ENCODE measurements at places on chromosomes 1 and 21.

- no peak for DNase-seq
Measured at GRCh38 chr1:8914466-8914865, 31.2 kb upstream of the CA6 start.

DNA sequence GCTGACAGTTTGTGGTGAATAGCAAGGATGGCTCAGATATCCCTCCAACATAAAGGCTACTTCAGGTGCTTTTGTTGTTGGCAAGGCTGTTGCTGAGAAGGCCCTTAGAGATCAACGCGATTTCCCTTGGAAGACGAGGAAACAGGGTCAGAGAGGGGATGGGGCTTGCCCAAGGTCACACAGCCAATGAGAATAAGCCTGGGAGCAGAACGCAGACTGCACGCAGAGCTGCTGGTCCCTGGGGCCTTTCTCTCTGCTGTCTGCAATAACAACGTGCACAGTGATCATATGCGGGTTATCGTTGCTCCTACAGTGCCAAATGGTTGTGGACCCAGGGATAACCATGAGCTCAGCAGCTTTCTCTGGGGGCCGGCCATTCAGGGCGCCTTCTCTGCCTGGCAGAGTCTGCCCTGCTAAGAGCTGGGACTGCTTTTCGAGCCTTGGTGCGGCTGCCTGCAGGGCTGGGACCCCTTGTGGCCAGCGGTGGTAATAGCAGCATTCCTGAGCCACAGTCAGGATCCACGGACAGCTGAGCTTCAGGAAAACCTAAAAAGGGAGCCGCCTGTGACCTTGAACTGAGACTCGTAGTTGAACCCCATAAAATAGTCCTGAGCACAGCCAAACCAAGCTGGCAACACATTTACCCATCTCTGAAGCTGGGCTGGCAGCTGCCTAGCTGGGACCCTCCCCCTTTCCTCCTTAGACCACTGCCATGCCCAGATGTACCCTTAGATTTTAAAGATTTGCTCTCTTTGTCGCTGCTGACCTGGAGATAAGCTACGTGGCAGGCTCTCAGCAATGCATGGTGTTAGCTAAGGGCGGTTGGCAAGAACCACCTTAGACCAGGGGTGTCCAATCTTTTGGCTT lies 39.8 kb downstream of the HTR6 start:
- no peak for DNase-seq

GRCh38 chr1:154241703-154242351 lies 21.1 kb downstream of the UBAP2L start:
- no peak for DNase-seq

DNA sequence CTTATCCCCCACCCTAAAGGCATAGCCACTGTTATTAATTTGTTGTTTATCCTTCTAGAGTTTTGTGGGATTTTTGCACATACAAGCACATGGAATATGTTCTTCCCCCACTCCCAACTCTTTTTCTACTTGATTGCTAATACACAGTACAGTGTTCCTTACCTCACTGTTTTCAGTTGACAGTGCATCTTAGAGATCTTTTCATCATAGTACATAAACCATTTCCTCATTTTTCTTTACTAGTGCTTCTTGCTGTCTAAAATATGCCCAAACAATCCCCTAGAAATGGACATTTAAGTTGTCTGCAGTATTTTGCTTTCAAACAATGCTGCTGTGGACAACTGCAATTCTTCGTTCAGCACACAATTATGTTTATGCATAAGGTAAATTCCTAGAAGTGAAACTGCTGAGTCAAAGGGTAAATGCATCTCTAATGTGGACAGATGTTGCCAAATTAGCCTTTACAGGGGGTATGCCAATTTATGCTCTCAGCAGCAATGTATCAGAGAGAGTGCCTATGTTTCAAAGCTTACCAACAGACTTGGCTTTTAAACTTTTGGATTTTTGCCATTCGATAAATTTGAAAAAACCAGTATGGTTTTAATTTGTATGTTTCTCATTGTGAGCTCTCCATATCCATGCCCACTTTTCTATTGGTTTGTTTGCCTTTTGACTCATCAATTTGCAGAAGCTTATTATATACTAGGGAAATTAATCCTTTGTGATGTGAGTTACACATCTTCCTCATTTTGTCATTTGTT lies 132.6 kb downstream of the MRPS6 start:
- DNase-seq = no peak

DNA sequence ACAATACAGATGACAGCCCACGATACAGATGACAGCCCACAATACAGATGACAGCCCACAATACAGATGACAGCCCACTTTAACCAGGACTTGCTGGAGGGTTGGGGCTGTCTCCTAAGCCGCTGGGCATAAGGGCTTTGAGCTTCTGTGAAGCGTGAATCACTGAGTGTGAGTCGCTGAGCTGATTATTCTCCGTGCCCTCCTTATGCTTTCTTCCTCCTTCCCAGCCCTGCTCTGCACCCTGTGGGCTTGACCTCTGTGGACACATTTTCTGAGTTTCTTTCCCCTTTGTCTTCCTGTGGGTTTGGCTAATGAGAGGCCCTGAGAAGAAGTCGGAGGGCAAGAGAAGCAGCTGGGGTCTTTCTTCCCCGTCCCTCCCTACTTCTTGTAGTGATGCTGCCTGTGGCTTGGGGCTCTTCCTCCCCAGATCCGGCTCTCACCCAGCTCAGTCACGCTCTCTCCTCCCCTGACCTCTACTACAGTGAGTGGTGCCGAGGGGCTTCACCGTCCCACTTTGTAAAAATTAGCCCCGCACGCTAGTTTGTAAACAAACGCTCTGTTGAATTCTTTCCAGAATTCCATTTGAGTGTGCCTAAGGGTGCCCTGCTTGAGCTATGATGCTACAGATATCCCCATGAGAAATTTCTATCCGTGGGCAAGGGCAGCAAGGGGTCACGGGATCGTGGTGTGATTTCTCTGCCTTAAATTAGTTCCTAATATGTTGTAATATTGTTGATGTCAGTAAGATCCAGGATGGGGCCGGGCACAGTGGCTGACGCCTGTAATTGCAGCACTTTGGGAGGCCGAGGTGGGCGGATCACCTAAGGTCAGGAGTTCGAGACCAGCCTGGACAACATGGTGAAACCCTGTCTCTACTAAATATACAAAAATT lies 46.4 kb upstream of the SOD1 start:
- DNase-seq = no peak

GRCh38 chr1:23801338-23801748 lies 789 bp upstream of the GALE start:
- DNase-seq = no peak

- DNase-seq = no peak
Measured at GRCh38 chr1:14835725-14836124, 237.2 kb downstream of the KAZN start.

DNA sequence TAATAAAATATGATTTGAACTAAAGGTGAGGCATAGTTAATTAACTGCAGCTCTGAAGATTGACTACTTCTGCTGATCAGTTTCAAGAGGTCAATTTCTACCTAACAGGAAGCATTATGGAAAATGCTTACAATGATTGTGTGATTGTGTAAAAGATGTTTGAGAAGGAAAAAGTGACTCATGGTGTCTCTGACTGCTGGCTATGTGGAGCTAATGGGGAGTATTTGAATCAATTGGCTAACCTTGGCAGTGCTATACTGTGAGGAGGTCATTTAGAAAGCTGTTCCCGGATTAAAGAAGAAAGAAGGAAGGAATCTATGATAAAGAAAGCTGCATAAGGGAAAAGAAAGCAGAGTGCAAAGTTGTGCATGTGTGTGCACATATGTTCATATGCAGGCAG lies 376.5 kb downstream of the ADGRL2 start:
- DNase-seq = no peak

DNA sequence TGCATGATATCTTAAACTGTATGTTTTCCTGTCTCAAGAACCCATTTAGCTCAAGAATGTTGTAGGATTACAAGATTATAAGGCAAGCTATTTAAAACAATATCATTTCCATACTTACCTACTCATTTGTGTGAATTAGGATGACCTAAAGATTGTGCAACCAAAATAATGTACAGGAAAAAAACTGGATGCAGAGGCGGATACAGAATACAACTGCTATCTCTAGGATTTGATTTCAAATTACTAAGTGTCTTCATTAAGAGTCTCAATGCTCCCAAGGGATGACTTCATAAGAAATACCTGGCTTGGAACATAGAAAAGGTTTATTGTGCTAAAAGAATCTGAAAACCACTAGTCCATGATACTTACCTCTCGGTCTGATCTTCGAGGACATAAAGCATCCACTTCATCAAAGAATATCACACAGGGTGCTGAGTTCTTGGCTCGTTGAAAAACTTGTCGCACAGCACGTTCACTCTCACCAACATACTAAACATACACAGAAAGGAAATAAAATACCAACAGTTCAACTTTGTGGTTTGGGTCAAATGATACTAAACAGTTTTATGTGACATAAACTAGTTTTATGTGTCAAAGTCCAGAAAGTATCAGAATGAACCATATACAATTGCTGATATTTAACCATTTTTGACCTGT lies 54.9 kb downstream of the NVL start:
- DNase-seq = no peak

- DNase-seq = no peak
Measured at GRCh38 chr1:210001751-210002150, 63.7 kb downstream of the SYT14 start.

DNA sequence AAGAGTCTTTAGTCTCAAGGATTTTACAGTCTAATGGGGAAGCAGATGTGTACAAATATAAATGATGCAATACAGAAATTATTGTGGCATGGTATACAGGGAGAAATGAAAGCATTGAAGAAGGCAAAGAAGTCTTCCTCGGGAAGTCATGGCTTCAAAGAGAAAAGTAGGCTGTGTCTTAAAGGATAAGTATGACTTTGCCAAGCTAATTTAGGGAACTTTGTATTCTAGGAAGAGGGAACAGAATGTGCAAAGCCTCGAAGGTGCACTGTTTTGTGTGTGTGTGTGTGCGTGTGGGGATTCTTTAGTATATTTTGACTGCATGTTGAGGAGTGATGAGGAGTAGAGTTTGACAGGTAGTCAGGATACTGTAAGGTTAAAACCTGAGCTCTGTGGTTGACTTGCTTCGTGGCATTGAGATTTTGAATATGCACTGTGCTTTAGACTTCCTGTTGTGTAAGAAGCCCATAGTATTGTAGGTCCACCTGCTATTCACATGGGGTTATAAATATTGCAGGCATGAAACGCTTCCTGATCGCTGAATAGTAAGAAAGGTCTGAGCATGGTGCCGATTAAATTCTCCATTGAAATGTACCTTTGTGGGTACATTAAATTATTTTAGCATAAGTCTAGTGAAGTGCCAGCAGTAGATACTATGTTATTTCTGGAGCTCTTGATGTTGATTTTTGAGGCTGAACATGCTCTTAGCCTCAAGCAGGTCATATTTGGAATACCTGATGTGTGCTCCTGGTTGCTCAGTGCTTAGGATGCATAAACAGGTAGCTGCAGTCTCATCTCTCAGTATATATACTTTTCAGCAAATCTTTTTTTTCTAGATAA lies 8.0 kb downstream of the SMAP2 start:
- peak; percentile 44 for DNase-seq

- no peak for DNase-seq
Measured at GRCh38 chr1:192363177-192363576, 46.4 kb downstream of the RGS21 start.

DNA sequence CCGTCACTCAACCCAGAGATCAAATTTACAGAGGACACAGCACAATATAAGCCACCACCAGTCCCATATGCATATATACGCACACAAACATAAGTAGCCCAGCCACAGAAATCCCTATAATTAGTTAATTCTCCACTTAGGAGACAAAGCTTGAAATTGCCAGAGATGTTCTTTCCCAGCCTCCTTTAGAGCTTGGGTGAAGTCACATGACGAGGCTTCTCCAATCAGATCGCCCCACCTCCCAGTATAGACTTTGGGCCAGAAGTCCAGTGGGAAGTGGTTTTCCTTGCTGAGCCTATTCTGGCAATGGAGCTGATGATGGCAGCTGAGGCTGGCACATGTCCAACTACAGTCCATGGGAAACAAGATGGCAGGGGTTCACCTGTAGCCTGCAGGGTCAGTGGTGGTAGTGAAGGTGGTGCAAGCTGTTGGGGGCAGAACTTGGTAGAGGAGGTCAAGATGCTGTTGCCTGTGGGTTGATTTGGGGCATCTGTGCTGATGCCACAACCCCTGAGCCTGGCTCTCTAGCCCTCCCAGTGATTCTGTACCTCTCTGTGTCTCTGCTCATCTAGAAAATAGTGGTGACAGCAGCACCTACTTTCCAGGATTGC lies 535.9 kb downstream of the MATN1 start:
- DNase-seq = no peak

GRCh38 chr1:31054349-31054748 lies 11.2 kb downstream of the PUM1 start:
- no peak for DNase-seq

DNA sequence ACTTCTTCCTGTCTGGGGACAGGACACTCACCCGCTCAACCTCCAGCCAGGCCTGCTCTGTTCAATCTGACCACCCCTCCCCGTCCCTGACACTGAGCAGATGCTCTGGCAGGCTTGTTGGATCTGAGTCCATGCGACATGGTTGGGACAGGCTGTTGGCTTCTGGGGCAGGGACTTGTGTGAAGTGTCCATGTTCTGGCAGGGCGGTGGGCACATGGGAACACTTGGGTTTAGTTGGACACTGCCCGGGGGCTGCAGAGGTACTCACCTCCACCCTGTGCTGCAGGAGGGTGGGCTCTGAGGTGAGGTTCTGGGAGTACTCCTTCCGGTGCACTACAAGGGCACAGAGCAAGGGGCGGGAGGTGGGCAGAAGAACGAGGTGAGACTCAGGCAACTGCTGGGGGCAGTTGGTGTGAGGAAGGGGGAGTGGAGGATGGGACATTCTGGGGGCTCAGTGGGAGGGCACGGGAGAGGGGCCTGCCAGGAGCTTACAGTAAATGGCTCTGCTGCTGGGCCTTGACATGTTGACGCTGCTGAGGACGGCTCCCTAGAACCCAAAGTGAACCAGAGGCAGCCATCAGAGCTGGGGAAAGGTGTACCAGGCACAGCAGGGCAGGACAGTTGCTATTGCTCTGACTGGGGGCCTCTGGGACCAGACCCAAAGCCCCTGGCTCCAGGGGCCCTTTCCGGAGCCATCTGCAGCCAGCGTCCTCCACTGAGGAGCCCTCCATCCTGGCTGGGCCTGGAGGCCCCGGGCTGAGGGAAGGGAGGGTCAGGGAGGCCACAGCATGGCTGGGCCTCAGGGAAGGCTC lies 2.3 kb downstream of the EPS8L3 start:
- DNase-seq = no peak

GRCh38 chr1:172498857-172499256 lies 34.1 kb upstream of the SUCO start:
- DNase-seq = peak; percentile 78

GRCh38 chr1:186903374-186904136 lies 74.8 kb downstream of the PLA2G4A start:
- no peak for DNase-seq

- no peak for DNase-seq
Measured at GRCh38 chr1:22753481-22753971, 42.9 kb downstream of the EPHB2 start.

- no peak for DNase-seq
Measured at GRCh38 chr1:214524824-214525223, 26.6 kb downstream of the PTPN14 start.

DNA sequence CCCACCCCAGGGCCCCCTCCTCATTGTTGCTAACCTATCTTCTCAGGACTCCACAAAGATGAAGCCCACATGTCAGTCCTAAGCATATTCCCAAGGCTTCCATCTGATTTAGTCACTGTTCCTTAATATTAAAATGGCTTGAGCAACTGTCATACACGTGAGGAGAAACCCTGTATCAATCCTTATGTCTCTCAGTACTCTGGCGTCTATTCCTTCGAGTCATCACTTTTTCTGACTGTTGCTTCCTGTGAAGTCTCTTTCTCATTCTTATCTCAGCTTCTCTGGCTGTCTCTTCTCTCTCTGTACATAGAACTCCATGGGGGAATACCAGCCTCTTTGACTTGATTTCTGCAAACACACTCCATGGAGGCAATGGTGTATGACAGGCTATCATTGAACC lies 98.4 kb downstream of the C4BPA start:
- DNase-seq = no peak

- no peak for DNase-seq
Measured at GRCh38 chr1:63316984-63317816, 5.2 kb upstream of the FOXD3 start.

Data from GF-D8 (cell line).